ENCODE measurements at places on chromosomes 6 and 20. TPM values are rescaled to one million over a fixed set of nuclear protein-coding genes. Genes with fewer than 3 reads are reported as not detected.

The SYCP2 gene
- total RNA-seq = 0.20 TPM

The MPIG6B gene
- total RNA-seq = not detected

The SASH1 gene
- total RNA-seq = 27.6 TPM

The MATN4 gene
- not detected for total RNA-seq

The BANF2 gene
- total RNA-seq = not detected

The PXDC1 gene
- total RNA-seq = 61.0 TPM

The GJA10 gene
- total RNA-seq = not detected

The EEF1E1 gene
- 17.9 TPM for total RNA-seq

The VNN1 gene
- total RNA-seq = 0.06 TPM

The CRISP2 gene
- not detected for total RNA-seq

The PAQR8 gene
- 4.7 TPM for total RNA-seq

The TBX18 gene
- total RNA-seq = 21.2 TPM

The WFDC10B gene
- total RNA-seq = not detected

The FUT9 gene
- total RNA-seq = not detected

The MMP24 gene
- total RNA-seq = 0.06 TPM

The FRS3 gene
- 0.94 TPM for total RNA-seq

The SRF gene
- 14.1 TPM for total RNA-seq

The C20orf204 gene
- 0.34 TPM for total RNA-seq

The TREM1 gene
- 1.7 TPM for total RNA-seq

The C6orf163 gene
- 0.44 TPM for total RNA-seq

The IP6K3 gene
- total RNA-seq = not detected

The EPB41L1 gene
- total RNA-seq = 33.9 TPM

The SH3BGRL2 gene
- total RNA-seq = 1.8 TPM

The ZSCAN23 gene
- 1.5 TPM for total RNA-seq

The SPATA2 gene
- 3.3 TPM for total RNA-seq

The GPX5 gene
- not detected for total RNA-seq

The ZNF341 gene
- total RNA-seq = 1.4 TPM

The HCK gene
- total RNA-seq = not detected

The TRIM31 gene
- total RNA-seq = not detected

The CLDN20 gene
- total RNA-seq = not detected

The TAF11 gene
- 14.7 TPM for total RNA-seq

The RSPH9 gene
- not detected for total RNA-seq

The BPIFB4 gene
- 0.24 TPM for total RNA-seq

The TAAR5 gene
- total RNA-seq = not detected

The BPIFB2 gene
- total RNA-seq = not detected

The OGFRL1 gene
- total RNA-seq = 8.9 TPM

The ADGRF4 gene
- total RNA-seq = 0.94 TPM

The PPARD gene
- 9.9 TPM for total RNA-seq

The IRF4 gene
- not detected for total RNA-seq

The KHDC1L gene
- not detected for total RNA-seq

The STK4 gene
- total RNA-seq = 14.0 TPM

The NRN1 gene
- total RNA-seq = 0.10 TPM

The BHLHE23 gene
- total RNA-seq = not detected

The SLC29A1 gene
- 9.5 TPM for total RNA-seq

The RNF217 gene
- 8.5 TPM for total RNA-seq

The TCF15 gene
- not detected for total RNA-seq

The CGA gene
- total RNA-seq = not detected

Data from cardiac ventricle fibroblast (primary cell).